CD4-positive, alpha-beta T cell treated with Interleukin-4 for 4 hours (primary cell): ENCODE measurements at places on chromosomes 2 and 18.

GRCh38 chr2:68103030-68103708 lies 40.4 kb upstream of the C1D start:
- no peak for DNase-seq

- no peak for DNase-seq
These were observed 10.3 kb upstream of the CIB4 start for GRCh38 chr2:26651470-26651771.

DNA sequence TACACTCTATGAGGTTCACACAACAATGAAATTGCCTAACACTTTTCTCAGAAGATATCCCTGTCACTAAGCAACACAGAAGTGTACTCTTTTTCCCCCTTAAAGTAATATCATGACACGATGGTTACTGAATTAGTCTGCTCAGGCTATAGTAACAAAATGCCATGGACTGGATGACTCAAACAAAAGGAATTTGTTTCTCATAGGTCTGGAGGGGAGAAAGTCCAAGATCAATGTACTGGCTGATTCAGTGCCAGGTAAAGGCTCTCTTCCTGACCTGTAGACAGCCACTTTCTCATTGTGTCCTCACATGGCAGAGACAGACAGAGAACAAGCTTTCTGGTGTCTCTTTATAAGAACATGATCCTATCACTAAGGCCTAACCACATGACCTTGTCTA lies 211.9 kb downstream of the RBM43 start:
- DNase-seq = no peak

DNA sequence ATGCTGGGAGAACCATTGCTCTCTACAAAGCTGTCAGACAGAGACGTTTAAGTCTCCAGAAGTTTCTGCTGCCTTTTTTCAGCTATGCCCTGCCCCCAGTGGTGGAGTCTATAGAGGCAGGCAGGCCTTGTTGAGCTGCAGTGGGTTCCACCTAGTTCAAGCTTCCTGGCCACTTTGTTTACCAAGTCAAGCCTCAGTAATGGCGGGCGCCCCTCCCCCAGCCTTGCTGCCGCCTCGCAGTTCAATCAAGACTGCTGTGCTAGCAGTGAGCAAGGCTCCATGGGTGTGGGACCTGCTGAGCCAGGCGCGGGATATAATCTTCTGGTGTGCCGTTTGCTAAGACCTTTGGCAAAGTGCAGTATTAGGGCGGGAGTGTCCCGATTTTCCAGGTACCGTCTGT lies 52.7 kb upstream of the SCYGR2 start:
- DNase-seq = no peak

DNA sequence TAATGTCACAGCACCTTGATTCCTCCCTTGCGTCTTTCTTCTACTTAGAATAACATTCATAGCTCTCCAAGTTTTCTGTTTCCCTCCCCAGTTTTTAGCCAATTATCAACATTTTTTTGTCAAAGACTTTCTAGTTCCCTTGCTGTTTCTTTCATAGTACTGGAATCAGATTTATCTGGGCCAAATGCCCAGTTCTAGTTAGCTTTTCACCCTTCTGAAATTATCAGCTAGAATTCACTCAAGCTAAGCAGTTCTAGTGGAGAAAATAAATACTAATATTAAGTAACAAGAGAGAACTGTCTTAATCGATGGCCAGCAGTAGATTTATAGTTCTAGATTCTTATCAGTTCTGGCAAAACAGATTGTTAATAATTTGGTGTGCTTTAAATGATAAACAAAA lies 36.2 kb downstream of the EFEMP1 start:
- no peak for DNase-seq

GRCh38 chr2:105081006-105081601 lies 43.2 kb downstream of the MRPS9 start:
- no peak for DNase-seq

GRCh38 chr2:23312996-23313606 lies 71.9 kb upstream of the KLHL29 start:
- no peak for DNase-seq

DNA sequence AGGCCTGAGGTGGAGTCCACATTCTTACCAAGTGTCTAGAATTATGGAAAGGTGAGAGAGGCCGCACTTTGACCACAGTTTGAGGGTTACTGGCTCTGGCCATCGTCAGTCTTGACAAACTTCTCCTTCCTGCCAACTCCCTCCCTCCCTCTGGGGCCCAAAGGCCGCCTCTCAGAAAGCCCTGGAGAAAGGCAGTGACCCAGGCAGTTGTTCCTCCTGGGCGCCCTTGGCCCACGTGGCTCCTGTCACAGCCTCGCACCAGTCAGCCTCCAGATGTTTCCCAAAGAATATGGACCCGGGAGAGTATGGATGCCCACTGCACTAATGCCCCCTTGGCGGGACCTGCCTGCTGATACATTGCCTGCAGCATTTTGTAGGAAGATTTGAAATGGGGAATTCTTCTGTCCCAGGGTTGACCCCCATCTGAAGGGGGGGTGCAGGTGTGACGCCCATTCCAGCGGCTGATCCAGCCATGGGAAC lies 61.7 kb downstream of the ASB1 start:
- DNase-seq = no peak

- DNase-seq = no peak
These were observed 173.1 kb upstream of the HS6ST1 start for GRCh38 chr2:128491692-128492244.

DNA sequence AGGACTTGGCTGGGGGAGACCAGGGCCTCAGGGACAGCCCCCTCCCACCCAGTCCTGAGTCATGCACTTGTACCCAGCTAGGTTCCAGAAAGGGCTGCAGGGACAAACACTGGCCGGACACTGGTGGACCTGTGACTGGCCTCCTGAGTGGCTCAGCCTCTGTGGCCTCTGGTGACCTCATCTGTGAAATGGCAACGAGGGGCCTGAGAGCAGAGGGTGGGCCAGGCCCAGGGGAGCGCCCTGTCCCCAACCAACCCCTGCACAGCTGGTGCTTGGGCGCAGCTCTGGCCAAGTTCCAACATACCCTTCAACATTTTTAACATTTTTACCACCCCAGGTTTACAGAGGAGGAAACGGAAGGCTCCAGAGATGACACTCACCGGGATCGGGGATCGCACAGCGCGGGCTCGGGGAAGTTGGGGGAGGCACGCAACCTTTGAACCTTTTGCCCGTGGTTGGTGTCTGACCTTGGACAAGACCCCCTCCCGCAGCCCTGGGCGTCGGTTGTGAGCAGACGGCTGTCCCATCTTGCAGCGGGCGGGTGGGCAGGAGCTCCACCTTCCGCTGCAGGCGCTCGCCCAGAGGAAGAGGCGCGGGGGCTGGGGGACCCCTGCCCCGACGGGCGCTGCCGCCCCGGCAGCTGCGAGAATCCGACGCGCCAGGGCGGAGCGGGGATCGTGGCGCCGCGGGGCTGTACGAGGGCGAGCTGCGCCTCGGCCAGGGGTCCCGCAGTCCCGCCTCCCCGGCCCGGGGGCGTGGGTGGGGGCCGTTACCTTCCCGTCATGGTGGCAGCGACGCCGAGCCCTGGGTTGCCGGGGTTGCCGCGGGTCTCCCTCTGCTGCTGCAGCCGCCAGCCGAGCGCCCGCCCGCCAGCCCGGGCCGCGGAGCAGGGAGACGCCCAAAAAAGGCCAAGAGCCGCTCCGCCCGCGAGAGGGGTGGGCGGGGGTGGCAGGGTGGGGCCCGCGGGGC lies 805 bp downstream of the LIMS2 start:
- no peak for DNase-seq

DNA sequence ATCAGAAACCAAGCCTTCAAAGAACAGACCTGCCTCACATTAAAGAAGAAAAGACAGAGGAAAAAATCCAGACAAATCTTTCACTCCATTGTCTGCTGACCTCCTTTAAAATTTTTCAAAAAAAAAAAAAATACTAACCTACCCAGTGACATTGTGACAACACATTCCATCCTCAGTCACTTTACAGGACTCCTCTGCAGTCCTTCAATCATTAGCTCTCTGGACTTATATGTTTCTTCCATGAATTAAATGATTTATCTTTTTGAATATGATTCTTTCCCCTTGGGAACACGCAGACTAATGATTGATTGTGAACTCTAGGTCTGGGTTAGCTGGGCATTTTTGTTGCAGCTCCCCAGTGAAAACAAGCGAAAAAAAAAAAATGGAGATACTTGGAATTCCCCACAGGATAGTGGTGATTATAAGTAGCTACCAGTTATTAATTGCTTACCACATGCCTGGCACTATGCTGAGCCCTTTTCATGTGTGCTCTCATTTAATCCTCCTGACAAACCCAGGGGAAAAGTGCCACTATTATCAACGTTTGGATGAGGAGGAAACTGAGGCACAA lies 261.3 kb upstream of the NCKAP5 start:
- DNase-seq = no peak

DNA sequence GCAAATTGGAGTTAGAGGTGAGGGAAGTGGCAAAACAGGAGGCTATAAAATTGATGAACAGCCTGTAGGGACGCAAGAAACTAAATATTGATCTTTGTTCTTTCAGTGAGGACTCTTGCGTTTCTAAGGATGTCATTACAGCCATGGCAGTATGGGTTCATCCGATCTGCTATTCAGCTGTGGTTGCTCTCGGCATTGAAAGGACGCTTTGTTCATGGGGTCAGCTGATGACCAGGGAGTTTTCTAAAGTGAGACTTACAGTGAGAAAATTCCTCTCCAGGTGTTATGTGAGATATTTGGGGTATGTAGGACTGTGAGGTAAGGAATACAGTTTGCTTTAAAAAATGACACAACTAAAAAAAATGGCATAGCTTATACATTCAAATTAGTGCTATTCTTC lies 52.7 kb upstream of the PELI1 start:
- DNase-seq = no peak

DNA sequence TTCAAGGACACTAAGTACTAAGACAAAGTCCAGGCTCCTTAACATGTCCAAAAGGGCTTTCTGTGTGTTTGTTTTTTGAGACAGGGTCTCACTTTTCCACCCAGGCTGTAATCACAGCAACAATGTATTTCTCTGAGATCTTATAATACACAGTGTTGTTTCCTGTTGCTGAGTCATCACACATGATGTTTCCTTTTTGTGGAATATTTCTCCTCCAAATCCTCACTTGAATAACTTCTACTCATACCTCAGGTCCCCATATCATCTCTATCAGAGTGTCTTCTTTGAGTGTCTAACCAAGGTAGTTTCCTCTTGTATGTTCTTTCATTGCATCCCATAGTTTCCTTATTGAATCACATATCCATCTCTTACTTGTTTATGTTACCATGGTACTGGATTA lies 632.0 kb upstream of the PIK3C3 start:
- no peak for DNase-seq

- DNase-seq = peak; percentile 79
These were observed 50.1 kb upstream of the LPIN2 start for GRCh38 chr18:3062798-3063680.

- no peak for DNase-seq
These were observed 17.0 kb upstream of the HPCAL1 start for GRCh38 chr2:10285556-10286198.

DNA sequence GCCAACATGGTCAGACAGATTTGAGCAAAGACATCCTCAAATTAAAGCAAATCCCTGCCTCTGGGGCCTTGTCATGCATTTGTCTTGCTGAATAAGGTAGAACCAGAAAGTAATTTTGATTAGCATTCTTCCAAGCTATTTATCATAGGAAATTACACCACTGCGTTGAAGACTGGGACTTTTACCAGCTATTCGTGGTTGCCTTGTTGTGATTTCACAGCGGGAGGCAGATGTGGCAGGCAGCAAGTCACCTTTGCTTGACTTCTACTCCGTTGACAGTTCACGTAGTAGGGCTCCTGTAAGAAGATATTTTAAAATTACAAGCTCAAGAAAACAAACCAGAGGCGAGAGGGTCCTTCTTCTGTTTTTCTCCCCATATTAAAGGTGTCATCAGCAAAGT lies 80.6 kb downstream of the EN1 start:
- no peak for DNase-seq

GRCh38 chr2:146027156-146027555 lies 1507.2 kb upstream of the ZEB2 start:
- DNase-seq = no peak

DNA sequence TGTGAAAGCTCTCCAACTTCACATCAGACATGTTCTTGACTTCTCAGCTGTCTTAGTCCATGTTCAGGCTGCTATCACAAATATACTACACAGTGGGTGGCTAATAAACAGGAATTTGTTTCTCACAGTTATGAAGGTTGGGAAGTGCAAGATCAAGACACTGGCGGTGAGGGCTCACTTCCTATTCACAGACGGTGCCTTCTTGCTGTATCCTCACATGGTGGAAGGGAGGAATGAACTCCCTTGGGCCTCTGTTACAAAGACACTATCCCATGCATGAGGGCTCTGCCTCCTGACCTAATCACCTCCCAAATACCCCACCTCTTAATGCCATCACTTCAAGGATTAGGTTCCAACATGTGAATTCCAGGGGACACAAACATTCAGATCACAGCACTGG lies 9.7 kb downstream of the UXS1 start:
- DNase-seq = no peak
